ENCODE measurements at places on chromosomes 5 and 9.
A peak's percentile ranks its signal among the peaks of the same experiment; 100 is the strongest.

- no peak for DNase-seq
Measured at GRCh38 chr5:158880483-158881001, 219.2 kb downstream of the EBF1 start.

DNA sequence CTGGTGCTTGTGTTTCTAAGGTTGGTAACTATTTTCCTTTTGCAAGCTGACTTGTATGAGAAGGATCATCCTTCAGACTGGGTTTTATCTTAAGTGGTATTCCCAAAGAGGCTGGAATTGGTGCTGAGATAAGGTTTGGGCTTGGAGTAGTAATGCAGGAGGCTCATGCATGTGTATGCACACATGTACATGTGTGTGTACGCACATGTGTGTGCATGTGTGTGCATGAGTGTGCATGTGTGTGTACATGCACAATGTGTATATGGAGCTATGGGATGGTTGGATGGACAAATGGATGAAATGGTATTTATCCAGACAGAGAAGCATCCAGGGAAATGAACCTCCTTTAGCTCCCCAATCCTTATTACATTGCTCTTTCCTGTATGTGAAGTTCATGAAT lies 142.6 kb downstream of the CARTPT start:
- no peak for DNase-seq

- DNase-seq: no peak
Measured at GRCh38 chr5:168404365-168404764, 81.9 kb upstream of the RARS1 start.

DNA sequence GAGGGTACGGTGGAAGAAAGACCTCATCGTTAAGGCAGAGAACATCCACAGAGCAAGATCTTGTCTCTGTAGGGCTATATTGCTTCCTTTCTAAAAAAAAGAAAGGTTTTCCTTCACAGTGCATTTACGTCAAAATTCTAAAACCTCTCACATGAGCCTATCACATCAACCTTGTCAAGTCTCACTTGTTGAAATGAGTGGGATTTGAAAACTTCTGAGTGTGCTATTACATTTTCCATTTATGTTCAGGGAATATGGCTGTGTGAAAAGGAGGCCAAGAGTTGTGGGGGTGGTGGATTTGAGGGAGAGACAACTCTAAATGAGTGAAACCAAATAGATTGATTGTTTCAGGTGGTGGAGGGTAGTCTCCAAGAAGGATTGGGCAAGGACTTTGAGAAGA lies 147.1 kb upstream of the MPDZ start:
- no peak for DNase-seq

DNA sequence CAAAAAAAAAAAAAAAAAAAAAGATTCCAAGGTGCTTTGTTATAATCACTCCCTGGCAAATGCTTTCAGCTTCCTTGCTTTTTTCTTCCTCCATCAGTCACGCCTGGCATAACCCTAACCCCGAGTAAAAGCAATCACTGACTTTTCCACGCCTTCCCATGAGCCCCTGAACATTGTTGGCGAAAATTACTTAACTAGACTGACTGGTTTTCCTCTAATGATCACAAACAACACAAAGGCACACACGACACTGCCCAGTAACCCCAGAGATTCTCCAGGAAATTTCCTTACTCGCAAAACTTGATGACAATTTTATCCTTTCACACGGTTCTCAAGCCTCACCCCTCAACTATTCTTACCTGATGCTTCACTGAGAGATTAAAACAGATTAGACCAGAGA lies 11.4 kb upstream of the PTGR1 start:
- DNase-seq: peak; percentile 41

GRCh38 chr9:116697887-116698286 lies 10.8 kb downstream of the TRIM32 start:
- DNase-seq: no peak

DNA sequence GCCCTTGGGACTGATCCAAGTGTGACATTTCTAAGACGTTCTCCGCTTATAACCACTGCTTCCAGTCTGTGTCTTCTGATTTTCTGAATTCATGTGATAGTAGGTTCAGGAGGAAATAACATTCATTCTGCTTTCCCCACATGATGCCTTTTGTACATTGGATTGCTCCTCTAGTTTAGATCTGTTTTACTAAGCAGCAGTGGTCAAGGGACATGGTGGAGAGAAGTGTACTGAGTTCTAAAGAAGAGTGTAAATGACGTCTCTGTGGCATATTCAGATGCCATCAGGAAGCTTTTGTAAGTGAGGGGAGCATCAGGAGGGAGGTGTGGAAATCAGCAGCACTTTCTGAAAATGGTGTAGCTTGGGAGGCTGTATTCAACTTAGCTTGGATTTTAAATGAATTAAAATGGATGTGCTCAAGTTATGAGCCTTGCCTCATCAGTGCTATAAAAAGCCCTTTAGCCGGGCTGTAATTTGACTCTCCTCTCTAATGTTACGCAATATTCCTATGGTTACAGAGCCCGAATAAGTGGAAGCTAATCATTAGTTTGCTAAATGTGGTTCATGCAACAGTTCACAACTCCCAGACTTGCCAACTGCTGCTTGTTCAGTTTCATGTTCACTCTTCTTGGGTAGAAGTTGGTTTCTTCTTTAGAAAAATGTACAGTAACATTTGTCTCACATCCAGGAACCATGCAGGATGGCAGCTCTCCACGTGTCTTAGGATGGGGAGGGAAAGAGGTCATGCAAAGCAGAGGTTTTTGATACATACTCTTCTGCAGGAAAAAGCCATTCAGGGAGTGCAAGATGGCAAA lies 281.3 kb downstream of the ARHGAP26 start:
- DNase-seq: peak; percentile 48

- DNase-seq: no peak
Measured at GRCh38 chr9:134494273-134494815, 147.3 kb upstream of the COL5A1 start.

GRCh38 chr9:133107245-133107722 lies 13.8 kb downstream of the RALGDS start:
- no peak for DNase-seq

- DNase-seq: no peak
Measured at GRCh38 chr9:113828221-113828620, 47.9 kb upstream of the ZNF618 start.
